ENCODE measurements at places on chromosomes 4 and X. TPM values are rescaled to one million over a fixed set of nuclear protein-coding genes. Genes with fewer than 3 reads are reported as not detected.

DNA sequence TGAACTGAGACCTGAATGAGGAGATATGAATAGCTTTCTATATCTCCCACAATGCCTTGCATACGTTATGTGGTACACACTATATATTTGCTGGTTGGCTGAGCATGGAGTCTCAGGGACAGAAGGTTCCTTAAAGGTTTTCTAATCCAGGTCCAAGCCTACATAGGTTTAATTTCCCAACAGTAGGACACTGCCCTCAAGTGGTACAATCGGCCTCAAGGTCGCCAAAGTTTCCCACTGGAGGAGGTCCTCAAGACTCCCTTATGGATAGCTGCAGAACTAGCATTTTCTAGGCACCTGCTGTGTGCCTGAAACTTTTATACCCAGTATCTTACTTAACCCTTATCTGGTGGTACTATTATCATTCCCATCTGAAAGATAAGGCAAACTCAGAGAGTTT lies 21.0 kb upstream of the EFNB1 start:
- no peak for DNase-seq

DNA sequence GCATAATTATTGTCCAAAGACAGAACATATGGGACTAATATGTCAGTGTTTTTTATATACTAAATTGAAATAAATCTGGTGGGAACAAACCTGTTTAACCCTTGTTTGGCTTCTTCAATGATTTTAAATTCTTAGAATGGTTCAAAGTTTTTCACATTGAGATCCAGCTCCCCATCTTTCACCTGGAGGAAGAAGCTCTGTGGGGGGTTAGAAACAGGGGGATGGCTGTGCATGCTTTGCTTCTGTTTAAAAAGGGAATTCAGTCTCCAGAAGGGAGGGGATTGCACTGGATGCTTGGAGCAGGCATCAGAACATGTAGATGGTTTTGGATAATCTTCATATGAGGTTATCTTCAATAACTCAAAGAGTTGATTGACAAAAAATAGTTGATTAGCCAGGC lies 72.1 kb downstream of the GALNT7 start:
- no peak for DNase-seq

RPGR gene
- 5.1 TPM for total RNA-seq

DNA sequence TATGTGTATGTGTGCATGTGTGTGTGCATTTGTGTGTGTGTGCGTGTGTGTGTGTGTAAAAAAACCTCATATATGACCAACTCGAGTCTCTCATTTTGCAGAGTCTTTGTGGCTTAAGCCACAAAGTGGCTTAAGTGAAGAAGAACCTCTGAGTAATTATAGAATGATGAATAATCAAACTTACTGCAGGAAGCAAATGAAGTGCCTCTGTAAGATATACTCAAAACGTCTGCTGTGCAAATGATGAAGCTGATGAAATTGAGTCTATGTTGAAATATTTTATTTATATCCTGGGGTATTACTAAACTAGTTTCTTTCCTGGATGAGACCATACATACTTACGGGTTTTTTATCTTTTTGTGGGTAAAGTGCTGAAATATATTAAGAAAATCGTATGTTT lies 1198.7 kb downstream of the PCDH7 start:
- peak; percentile 56 for DNase-seq

- no peak for DNase-seq
These were observed 66.8 kb upstream of the NKX1-1 start for GRCh38 chr4:1472911-1473518.

ADH7 gene
- not detected for total RNA-seq

DNA sequence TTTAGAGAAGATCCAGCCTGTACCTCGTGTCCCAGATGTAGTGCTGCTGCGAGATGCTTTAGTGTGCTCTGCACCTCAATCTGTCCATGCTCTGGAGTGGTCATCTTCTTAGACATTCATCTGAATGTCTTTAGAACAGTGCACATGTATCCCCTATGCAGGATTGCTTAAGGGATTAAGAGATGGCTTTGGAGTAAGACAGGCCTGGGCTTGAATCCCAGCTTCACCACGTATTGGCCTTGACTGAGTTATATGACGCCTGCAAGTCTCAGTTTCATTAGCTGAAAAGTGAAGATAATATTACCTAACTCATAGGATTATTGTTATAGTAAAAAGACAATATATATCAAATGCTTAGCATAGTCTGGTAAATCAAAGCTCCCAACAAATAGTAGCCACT lies 98.3 kb downstream of the NFKB1 start:
- no peak for DNase-seq

DNA sequence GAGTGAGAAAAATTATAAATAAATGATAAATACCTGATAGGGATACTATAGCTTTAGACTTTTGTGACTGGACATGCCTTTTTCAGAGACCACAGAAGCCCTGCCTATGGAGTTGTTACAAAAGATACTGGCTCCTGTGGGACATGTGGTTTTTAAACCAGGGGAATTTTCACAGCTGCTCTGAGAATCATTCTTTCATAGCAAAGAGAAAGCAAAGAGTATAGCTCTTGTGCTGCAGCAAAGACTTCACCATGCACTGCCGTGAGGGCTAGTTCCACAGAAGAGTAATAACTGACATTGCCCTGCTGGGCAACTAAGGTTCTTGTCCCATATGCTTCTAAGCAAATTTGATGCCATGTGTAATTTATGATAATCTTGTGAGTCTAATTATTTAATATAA lies 98.2 kb downstream of the MAPK10 start:
- no peak for DNase-seq

HDX gene
- total RNA-seq = 3.1 TPM

GRCh38 chr4:30256116-30256832 lies 463.9 kb upstream of the PCDH7 start:
- no peak for DNase-seq

CORIN gene
- under 0.01 TPM for total RNA-seq

- DNase-seq = peak; percentile 38
These were observed 24.4 kb downstream of the FAT1 start for GRCh38 chr4:186699298-186699697.
